ENCODE measurements at places on chromosomes 3 and 15.

GRCh38 chr3:184812662-184813042 lies 686 bp downstream of the VPS8 start:
- no peak for DNase-seq

DNA sequence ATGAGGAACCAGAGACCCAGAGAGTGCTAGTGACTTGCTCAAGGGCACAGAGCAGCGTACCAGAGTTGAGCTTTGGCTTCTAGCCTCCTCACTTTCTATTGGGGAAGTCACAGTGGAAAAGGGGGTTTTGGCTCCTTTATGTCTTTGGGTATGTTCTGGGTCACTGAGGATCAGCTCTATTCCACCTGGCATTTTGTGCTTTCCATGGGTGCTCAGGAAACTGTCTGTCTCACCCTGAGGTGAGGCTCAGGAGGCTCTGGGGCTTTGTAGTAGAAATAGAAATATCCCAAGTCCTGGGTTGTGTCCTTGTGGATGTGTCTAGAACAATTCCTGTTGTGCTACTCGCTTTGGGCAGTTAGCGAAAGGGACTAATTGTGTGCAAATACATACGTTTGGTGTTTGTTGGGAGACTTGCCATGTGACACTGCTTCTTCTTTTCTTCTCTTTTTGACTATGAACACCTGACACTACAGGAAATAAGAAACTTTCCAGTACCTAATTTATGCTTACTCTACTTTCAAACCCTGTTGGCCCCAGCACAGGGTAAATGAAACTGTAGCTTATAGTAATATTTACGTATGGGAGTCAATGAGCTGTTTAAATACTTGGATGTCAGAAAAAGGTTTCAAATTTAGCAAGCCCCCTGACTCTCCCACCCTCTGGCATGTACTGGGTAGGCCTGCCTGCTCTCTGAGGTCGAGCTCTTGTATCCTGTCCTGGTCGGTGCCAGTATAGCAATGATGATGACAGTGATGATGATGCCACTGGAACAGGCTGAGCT lies 35.6 kb downstream of the SMAD3 start:
- peak; percentile 63 for DNase-seq

- no peak for DNase-seq
These were observed 35.9 kb upstream of the DIPK2A start for GRCh38 chr3:143935678-143936077.

- no peak for DNase-seq
These were observed 672 bp upstream of the KY start for GRCh38 chr3:134651347-134652041.

Data from Karpas-422 (cell line).